ENCODE measurements at places on chromosomes 5 and 9. TPM values are rescaled to one million over a fixed set of nuclear protein-coding genes. Genes with fewer than 3 reads are reported as not detected.
A peak's percentile ranks its signal among the peaks of the same experiment; 100 is the strongest.

The NUTM2F gene
- not detected for polyA plus RNA-seq

The EIF4E1B gene
- not detected for polyA plus RNA-seq

The NPR3 gene
- polyA plus RNA-seq: not detected

The FBP2 gene
- not detected for polyA plus RNA-seq

The EGR1 gene
- 0.38 TPM for polyA plus RNA-seq

DNA sequence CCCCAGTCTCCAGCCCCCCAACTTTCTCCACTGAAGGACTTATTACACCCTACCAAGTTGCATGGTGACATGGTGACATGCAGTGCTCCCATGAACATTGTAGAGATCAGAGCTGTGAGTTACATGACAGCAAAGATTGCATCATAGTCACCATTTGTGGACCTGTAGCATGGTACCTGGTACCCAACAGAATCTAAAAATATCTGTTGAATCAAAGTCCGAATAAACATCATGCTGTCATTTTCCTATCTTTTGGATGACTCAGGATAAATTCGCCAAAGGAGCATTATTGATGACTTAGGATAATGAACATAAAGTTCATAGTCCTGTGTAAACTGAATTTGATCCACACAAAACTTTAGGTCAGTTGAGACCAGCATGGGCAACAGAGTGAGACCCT lies 6.7 kb upstream of the PPARGC1B start:
- no peak overlapping the region for H3K27ac ChIP-seq
- no peak for DNase-seq
- no peaks in the 10 kb centered on the region for H3K36me3 ChIP-seq
- H3K4me3 ChIP-seq: no peak overlapping the region
- H3K4me1 ChIP-seq: peaks cover 6% of the 10 kb centered on the region

DNA sequence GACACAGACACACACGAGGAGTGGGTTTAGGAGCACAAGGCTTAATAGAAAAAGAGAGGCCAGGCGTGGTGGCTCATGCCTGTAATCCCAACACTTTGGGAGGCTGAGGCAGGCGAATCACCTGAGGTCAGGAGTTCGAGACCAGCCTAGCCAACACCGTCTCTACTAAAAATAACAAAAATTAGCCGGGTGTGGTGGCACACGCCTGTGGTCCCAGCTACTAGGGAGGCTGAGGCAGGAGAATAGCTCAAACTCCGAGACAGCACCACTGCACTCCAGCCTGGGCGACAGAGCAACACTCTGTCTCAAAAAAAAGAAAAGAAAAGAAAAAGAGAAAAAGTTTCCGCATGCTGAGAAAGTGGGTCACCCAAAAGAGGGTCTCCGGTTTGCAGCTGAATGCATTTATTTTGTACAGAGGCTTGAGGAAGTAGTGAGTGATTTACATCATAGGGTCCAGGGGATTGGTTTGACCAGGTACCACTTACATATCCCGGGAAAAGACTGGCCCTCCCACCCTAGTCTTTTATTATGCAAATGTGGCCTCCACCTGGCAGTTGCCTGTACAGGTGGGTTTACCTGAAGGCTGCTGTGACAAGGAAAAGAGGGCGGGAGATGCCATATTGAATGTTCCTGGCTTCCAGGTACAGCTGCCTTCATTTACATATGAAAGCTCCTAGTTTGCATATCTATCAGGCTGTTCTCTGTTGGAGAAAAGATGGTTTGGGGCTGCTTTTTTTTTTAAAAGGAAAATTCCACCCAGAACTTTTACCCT lies 366.2 kb upstream of the GRAMD2B start:
- H3K4me1 ChIP-seq: no peaks in the 10 kb centered on the region
- H3K36me3 ChIP-seq: no peaks in the 10 kb centered on the region
- H3K27me3 ChIP-seq: no peaks in the 10 kb centered on the region
- no peak for DNase-seq

- no peaks in the 10 kb centered on the region for H3K36me3 ChIP-seq
- DNase-seq: no peak
- no peaks in the 10 kb centered on the region for H3K4me1 ChIP-seq
- H3K27ac ChIP-seq: no peak overlapping the region
Observed at GRCh38 chr9:135156525-135157510, 69.3 kb downstream of the OLFM1 start.

- H3K27me3 ChIP-seq: no peaks in the 10 kb centered on the region
- no peaks in the 10 kb centered on the region for H3K36me3 ChIP-seq
- no peaks in the 10 kb centered on the region for H3K4me1 ChIP-seq
- DNase-seq: no peak
- H3K27ac ChIP-seq: no peak overlapping the region
Observed at GRCh38 chr5:55593115-55593472, 58.3 kb upstream of the PLPP1 start.

- H3K4me3 ChIP-seq: peak overlapping the region; percentile 87
- no peaks in the 10 kb centered on the region for H3K27me3 ChIP-seq
- DNase-seq: peak; percentile 56
- peaks cover 87% of the 10 kb centered on the region for H3K4me1 ChIP-seq
- H3K27ac ChIP-seq: peak overlapping the region; percentile 86
Observed at GRCh38 chr9:97906236-97906831, 16.0 kb downstream of the TRMO start.

DNA sequence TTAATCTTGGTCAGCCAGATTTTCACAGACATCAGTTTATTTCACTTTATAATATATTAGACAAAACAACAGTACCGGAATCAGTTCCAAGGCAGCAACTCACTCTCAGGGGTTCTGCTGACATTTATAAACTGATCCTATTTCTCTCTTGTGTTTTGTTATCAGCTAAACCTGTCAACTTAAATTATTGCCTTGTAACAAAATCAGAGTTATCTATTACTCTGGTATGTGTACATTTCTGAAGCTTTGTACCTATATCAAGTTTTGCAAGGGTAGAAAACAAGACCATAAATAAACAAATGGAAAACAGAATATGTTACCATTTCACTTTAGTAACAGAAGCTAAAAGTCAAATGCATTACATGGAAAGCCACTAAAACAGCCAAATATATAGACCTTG lies 122.1 kb downstream of the SIL1 start:
- no peak overlapping the region for H3K4me3 ChIP-seq
- H3K27ac ChIP-seq: no peak overlapping the region
- H3K4me1 ChIP-seq: no peaks in the 10 kb centered on the region
- H3K36me3 ChIP-seq: no peaks in the 10 kb centered on the region

- DNase-seq: peak; percentile 24
- no peaks in the 10 kb centered on the region for H3K27me3 ChIP-seq
- H3K4me1 ChIP-seq: peaks cover 16% of the 10 kb centered on the region
- H3K4me3 ChIP-seq: no peak overlapping the region
- no peak overlapping the region for H3K27ac ChIP-seq
- H3K36me3 ChIP-seq: no peaks in the 10 kb centered on the region
Observed at GRCh38 chr5:173689737-173690360, 73.4 kb upstream of the BOD1 start.

DNA sequence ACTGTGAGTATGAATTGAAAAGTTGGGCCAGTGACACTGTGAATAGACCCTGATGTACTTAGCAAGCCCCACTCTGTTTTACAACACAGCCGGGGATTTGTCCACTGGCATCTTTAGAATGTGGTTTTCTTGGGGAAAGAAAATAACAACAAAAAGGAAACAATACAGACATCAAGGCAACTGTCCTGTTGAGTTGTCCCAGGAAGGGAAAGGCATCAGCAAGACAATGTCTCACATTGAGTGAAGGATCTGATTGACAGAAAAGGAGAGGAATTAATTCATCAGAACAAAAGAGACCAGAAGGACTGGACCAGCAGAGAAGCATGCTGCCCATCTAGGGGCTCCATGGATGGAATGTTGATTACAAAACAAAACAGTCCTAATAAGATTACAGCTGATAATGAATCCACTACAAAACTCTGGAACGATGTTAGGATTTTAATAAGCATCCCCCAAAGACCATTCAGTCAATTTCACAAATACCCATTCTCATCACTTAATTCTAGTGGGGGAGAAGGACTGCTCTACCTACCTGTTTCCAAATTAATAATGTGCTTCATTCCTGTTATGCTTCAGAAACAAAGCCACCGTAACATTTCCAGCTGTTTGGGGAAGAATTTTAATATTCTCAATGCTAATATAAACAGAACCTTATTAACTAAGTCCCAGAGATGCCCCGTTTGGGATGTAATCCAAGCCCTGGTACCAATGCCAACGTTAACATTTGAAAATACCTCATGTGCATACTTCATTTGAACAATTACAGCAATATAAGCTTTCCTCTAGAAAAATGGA lies 298.0 kb downstream of the SPOCK1 start:
- no peaks in the 10 kb centered on the region for H3K36me3 ChIP-seq
- DNase-seq: no peak
- H3K27ac ChIP-seq: no peak overlapping the region
- no peak overlapping the region for H3K4me3 ChIP-seq
- no peaks in the 10 kb centered on the region for H3K27me3 ChIP-seq

Measured in CD4-positive, CD25-positive, alpha-beta regulatory T cell (primary cell).